Effector memory CD4-positive, alpha-beta T cell (primary cell): ENCODE measurements at places on chromosomes 11 and 22.

DNA sequence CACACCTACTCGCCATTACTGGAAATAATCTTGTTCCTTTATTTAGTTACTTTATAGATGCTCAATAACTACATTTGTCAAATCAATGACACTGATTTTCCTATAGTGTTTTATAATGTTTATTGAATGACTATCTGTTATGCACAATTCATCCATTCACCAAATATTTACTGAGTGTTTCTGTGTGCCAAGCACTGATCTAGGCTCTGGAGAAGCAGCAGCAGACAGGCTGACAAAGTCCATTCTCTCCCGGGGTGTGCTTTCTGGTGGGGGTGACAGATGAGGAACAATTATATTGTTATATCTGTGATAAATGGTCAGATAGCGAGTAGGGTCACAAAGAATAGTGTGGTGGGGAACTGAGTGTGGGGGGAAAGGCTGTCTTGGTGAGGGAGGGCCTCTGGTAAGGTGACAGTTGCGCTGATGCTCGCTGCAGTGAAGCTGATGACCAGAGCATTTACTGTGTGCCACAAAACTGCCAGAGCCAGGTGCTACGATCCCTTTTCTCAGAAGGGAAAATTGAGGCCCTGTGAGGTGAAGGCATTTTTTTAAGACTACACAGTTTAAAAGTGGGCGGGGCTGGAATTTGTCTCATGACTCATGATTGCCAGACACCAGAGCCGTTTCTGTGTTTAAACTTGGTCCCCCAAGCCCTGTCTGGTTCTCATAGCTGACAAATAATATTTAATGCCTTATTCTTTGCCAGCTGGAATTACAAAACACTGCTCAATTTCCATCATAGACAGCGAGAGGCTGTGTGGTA, 10.2 kb downstream of the PACS1 start:
- DNase-seq: peak; percentile 70

GRCh38 chr11:17579451-17579850, 32.4 kb downstream of the OTOG start:
- no peak for DNase-seq

- DNase-seq: no peak
Observed at GRCh38 chr22:37300551-37301017, 18.3 kb downstream of the CYTH4 start.

DNA sequence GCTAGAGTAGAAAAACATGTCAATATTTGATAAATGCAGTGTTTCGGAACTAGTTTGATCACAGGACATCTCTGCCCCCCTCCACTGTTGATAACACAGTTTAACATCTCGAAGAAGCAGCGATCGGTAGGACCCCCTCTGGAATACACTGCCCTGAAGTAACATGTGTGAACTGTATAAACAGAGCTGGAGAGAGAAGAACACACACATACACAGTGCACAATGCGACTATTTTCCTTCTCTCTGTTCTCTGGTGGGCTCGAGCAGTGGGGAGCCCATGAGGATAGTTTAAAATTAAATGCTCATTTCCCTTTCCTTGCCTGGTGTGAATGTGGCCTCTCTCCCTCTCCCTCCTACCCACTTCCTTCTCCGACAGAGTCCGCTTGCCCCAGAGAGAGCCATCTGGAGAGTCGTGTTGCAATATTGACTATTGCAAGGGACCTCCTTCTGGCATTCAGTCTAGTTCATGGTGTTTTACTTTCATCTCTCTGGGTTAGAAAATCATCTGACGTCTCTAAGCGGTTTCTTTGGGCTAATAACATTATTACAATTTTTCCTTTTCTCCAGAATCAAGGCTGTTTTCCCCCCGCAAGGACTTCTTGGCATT, 51.6 kb upstream of the BARX2 start:
- no peak for DNase-seq

DNA sequence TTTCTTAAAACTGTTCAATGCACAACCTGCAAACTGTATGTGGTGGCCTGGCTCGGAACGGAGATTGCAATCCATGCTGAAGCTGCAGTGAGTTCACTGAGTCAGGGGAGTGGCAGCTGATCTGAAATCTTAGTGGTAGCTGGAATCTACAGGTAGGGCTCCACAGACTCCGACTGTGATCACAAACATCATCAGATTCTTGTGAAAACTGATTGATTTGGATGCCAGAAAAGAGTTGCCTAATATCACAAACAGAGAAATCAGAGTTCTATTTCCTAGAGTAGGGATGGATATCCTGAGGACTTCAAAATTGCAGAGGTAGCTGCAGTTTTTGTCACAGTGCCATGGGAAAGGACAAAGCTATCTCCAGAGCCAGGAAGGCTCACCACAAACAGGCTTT, 57.5 kb upstream of the SC5D start:
- DNase-seq: no peak

DNA sequence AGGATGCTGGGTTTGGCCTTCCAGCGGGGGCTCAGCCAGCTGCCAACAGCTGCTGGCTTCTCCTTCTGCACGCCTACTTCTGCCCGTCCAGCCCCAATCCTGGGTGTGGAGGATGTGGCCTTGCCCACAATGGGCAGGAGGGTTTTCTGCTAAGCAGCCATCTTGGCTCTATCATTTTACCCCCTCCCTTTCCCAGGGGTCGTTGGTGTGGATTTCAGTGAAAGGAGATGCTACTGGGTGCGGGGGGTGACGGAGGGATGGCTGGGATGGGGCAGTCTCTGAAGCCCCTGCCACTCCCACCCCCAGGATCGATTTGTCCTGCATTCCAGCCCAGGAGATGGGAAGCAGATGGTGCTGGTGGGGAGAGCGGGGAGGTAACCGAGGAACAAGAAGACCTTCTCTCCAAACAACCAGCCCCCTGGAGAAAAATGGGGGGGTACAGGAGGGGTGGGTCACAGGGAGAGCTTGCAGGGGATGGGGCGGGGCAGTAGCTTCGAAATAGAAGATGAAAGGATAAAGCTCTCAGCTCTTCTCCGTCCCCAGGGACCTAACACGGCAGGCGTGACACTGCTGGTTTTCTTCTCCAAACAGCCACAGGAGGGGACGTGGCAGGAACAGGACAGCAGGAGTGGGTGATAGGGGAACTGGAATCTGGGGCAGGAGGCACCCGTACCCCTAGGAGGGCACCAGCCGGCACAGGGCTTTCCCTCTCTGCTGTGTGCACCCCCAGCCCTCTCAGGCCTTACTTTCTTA, 68.9 kb downstream of the NECTIN1 start:
- no peak for DNase-seq

GRCh38 chr11:77127235-77127911, 673 bp upstream of the MYO7A start:
- peak; percentile 11 for DNase-seq

DNA sequence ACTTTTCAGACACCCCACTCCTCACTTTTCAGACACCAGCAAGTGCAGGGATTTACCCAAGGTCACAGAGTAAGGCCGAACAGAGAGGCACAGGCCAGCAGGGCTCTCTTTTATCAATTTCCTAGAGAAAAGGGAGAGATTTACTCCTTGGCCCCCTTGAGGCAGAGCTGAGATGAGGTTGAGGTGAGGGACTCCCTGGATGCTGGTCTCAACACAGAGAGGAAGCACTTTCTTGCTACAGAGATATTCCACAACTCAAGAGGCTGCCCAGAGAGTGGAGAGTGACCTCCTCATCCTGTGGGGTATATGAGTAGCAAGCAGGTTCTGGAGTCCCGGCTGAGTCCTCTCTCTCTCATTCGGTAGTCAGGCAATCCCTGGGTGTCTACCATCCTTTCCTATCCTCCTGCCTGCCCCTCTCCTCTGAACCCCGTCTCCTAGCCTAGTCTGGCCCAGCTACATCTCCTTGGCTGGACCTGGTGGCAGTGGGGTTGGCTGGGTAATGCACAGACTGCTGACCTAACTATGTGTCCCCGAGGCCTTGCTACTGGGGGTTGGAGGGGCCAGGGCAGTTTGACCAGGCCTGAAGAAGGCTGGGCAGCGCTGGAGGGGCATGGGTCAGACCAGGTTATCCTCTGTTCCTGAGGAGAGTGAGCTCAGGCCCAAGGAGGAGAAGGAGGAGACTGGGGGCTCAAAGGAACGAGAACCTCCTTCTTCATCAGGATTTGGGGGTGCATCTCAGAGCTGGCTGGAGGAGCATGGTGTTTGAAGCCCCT, 1.8 kb upstream of the ARHGEF17 start:
- no peak for DNase-seq

GRCh38 chr22:30640839-30641430, 5.4 kb downstream of the SLC35E4 start:
- DNase-seq: no peak

GRCh38 chr11:18223591-18224387, 12.8 kb downstream of the SAA4 start:
- DNase-seq: no peak

- DNase-seq: no peak
Observed at GRCh38 chr11:8320076-8320475, 56.4 kb upstream of the LMO1 start.

- no peak for DNase-seq
Observed at GRCh38 chr22:42227435-42227834, 43.0 kb downstream of the TCF20 start.

- no peak for DNase-seq
Observed at GRCh38 chr11:45275828-45276227, 10.3 kb downstream of the SYT13 start.

DNA sequence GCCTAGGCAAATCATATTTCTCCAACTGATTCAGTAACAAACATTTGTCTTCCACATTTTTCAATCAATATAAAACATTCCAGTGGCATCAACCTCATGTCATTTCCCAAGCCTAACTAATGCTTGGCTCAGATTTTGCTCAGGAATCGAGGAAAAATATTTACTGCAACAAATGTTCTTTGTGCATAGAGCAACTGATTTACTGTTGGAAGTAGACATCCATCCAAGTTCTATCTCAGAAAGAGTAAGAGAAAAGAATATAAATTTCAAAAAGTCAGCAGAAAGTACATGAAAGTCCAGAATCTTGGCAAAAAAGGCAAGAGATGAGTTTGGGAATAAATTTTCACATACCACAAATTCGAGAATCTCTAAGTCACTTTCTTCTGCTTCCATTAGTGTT, 2245.0 kb upstream of the RAG2 start:
- no peak for DNase-seq

DNA sequence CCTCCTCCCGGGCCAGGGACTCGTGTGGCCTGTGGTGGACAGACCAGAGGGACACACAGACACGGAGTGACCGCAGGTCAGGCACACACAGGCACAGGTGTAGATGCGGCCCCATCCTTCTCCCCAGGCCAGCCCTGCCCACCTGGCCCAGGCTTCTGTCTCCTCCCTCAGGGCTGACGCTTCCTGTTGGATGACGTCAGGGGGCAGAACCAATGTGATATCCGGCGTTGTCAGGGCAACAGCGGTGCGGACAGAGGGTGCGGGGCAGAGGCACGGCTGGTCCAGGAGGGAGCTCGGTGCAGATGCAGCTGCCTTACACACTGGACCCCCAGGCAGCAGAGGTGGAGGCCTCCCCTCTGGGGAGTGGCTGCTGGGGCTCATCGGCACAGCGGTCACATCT, 2.9 kb upstream of the TUBGCP6 start:
- DNase-seq: peak; percentile 54

DNA sequence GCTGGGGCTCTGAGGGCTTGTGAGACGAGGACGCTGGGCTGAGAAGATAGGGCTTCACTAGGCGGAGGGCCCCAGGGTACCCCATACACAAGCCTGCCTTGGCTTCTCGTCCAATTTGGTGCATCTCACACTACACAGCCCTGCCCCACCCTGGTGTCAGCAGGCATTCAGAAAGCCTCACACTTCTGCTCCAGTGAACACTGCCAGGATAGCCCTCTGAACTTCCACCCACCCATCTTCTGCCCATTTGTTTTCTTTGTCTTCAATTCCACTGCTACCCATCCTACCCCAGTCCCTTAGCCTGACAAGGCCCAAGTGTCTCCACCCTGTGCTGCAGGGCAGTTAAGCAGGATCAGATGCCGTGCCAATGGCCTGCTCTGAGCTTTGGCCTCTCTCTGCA, 1.9 kb upstream of the BUD13 start:
- no peak for DNase-seq

DNA sequence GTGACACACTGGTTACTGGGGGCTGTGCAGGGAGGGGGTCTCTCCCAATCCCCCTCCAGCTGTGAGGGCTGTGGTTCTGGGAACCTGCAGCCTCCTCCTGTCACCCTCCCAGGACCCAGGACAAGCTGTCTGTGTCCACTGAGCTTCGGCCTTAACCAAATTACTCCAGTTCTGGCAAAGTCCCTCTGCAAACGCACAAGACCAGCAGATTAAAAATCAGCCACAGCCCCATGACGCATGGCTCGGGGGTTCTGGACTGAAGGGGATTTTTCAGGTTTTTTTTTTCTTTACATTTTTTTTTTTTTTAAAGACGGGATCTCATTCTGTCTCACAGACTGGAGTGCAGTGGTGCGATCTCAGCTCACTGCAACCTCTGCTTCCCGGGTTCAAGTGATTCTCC, 32.2 kb upstream of the A4GALT start:
- no peak for DNase-seq

- DNase-seq: no peak
Observed at GRCh38 chr22:22519591-22519990, 479 bp downstream of the ZNF280A start.

DNA sequence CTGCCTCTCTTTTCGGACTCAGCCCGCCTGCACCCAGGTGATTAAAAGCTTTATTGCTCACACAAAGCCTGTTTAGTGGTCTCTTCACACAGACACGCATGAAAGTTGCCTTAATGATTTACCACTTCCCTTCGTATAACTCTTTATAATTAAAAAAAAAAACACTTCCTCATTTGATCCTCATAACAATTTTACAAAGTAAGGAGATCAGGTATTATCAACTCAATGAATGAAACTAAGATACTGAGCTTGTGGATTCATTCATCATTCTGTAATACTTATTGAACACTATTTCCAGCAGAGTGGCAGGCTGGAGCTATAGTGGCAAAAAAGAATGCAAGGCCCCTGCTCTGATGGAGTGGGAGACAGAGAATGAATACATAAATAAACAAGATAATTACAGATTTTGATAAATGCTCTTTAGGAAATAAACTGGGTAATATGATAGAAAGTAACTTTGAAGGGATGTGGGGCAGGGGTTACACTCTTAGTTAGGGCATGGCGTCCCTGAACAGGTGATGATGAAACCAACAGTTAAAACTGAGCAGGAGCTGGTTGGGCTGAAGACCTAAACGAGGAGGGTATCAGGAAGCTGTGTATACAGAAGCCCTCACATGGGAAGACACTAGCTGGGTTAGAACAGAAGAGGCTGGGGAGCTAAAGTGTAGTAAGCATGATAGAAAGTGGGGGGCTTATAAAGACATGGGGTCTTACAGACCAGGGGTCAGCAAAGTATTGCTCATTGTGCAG, 5.4 kb upstream of the CRTAM start:
- no peak for DNase-seq
